Sigmoid colon (tissue), 7 donors: ENCODE measurements at places on chromosomes 6 and 20.

- no peak for DNase-seq
Observed at GRCh38 chr6:35585658-35586057, 73.0 kb upstream of the TULP1 start.

GRCh38 chr6:93728150-93728549 lies 308.8 kb upstream of the EPHA7 start:
- no peak for DNase-seq

GRCh38 chr6:125682939-125683338 lies 66.5 kb upstream of the HEY2 start:
- no peak for DNase-seq

DNA sequence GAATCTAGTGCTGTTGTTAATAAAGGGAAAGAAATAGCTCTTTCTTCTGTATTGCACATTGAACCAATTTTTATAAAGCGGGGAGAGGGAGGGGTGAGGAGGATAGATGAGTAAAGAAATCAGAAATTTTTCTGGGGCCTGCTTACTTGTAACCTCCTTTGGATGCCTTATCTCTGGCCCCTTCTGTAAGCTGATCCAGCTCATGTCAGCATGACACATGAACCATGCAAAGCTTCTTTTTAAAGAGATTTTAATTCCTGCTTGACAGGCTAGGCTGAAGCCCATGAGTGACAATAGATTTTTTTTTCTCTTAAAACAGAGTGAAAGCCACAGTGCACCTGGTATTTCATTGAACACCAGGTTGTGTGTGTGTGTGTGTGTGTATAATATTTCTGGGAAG lies 325.3 kb downstream of the PRL start:
- DNase-seq = no peak

DNA sequence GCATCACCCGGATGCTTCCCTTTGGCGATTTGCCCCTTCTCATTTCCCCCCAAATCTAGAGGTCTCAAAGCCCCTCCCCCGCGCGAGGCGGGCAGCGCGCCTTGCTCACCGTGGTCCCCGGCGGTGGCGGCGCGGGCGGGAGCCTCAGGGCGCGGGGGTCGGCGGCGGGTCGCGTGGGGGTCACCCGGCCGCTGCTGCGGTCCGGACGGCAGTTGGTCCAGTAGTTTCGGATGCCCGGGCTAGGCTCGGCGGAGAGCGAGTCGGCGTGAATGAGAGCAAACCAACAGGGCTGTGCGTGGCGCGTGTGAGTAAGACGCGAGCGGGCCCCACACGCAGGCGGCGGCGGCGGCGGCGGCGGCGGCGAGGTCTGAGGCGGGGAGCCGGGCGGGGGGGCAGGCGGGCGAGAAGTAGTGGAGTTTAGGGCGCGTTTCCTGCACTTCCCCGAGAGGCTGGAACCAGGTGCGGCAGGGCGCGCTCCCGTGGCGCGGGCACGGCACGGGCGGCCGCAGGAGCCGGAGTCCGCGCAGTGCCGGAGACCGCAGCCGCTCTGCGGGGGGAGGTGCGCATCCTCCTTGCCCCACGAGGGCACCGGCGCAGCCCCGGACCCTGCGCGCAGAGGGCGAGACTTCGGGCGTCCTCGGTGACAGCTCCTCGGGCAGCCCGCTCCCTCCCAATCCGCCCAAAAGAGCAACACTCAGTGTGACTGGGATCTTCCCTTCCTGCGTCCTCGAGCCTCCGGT lies 567 bp downstream of the HS3ST5 start:
- no peak for DNase-seq
